ENCODE measurements at places on chromosomes 7 and 10. TPM values are rescaled to one million over a fixed set of nuclear protein-coding genes. Genes with fewer than 3 reads are reported as not detected.

AGR3 gene
- total RNA-seq = not detected

GRCh38 chr7:67550801-67551436 is 554.3 kb downstream of the TYW1 start:
- no peak for DNase-seq

ADAP1 gene
- total RNA-seq = 6.7 TPM

- DNase-seq = no peak
These were observed 137.9 kb downstream of the ANKRD30A start for GRCh38 chr10:37263304-37263703.
